Ammon's horn (tissue), 1 donor: ENCODE measurements at places on chromosomes 3 and 15.

- DNase-seq = no peak
Measured at GRCh38 chr3:120144267-120144666, 50.0 kb upstream of the GSK3B start.

- DNase-seq = no peak
Measured at GRCh38 chr3:48125013-48125705, 63.1 kb downstream of the CDC25A start.

DNA sequence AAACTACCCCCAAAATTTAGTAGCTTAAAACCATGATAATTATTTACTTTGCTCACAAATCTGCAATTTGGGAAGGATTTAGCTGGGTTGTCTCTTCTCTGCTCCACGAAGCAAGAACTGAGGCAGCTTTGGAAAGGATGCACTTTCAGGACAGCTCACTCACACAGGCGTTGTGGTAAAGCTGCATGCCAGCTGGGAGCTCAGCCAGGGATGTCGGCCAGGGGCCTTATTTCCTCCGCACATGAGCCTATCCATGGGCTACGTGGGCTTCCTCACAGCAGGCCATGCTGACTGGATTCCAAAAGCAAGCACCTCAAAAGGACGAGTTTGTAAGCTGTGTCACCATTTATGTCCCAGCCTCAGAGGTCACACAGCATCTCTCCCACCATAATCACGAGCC lies 301.3 kb upstream of the IGF1R start:
- DNase-seq = no peak

- DNase-seq = peak; percentile 61
Measured at GRCh38 chr15:39756806-39757522, 25.7 kb downstream of the FSIP1 start.

DNA sequence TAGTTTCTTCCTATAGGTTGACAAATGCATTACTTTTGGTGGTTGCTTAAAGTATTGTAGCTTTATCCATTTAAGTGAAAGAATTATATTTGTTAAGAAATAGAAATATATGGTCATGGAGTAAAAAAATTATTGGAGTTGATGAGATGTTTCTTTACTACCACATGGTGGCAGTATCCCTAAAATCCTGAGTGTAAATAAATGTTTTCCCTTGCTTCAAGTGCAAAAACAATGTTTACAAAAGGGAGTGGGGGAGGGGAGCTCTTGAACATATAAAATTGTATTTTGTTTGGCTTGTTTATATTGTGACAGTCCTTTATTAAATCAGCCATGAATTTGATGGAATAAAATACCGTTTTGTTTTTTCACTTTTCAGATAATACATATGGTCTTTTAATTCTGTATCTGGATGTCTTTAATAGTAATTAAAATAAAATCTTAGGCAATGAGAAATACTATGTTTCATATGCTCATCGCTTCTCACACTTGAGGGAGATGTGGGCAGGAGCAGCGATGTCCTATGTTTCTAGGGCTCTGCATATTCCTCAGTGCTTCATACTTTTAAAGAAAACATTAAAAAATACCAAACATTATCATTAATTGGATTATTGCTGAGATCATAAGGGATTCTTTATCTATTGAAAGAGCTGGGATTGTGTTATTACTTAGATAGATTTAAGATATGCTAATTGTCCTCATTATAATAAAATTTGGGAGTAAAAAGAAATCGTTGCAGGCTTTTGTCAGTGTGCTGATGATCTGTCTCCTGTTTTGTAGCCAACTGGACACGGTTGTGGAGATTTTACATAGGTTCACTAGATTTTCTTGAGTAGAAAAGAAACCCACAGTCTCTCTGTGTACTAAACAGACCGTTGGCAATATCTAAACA lies 349.7 kb downstream of the TUSC7 start:
- DNase-seq = peak; percentile 68

DNA sequence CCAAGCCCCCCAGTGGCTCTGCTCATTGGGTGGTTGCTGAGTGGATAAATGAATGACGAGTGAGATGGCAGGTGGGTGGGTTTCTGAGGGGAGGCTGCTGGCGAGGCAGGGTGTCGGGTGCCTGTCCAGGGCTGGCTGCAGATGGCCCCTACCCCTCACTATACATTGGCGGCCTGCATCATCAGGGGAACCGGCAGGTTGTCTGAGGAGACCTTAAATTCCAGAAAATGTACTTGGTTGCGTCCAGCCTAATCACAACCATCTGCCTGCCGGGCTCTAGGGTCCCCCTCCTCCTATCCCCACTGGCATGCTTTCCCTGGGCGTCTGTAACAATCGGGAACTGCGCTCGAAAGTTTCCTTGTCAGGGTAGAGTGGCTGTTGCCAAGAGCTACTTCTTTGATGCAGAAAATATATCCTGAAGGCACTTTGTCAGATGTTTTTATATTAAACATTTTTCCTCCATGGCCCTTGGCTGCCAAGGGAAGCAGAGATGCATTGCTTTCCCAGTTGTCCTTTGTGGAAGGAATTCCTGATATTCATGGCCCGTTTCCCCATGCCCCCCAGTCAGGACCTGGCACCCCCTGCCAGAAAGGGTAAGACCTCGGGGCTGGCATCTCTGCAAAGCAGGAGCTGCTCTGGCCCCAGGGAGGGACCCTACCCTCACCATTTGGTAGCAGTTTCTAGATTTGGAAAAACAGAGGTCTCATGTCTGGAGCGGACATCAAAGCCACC lies 22.9 kb downstream of the SMAD6 start:
- no peak for DNase-seq

DNA sequence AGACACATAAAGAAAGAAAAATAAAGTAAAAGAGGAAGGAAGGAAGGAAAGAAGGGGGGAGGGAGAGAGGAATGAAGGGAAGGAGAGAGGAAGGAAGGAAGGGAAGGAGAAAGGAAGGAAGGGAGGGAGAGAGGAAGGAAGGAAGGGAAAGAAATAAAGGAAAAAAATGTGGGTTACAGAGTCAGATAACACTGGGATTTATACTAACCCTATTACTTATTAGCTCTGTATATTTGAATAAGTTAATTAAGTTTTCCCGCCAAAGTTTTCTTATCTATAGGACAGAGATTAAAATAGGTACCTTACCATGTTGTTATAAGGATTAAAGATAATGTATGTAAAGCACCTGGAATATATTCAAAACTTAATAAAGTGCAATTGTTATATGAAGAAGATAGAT lies 439.3 kb upstream of the KCNMB2 start:
- no peak for DNase-seq

GRCh38 chr15:31306426-31307269 lies 20.0 kb upstream of the KLF13 start:
- peak; percentile 96 for DNase-seq

- DNase-seq = no peak
Measured at GRCh38 chr15:58616171-58616570, 133.3 kb downstream of the ADAM10 start.
